ENCODE measurements at places on chromosomes 4 and X.

DNA sequence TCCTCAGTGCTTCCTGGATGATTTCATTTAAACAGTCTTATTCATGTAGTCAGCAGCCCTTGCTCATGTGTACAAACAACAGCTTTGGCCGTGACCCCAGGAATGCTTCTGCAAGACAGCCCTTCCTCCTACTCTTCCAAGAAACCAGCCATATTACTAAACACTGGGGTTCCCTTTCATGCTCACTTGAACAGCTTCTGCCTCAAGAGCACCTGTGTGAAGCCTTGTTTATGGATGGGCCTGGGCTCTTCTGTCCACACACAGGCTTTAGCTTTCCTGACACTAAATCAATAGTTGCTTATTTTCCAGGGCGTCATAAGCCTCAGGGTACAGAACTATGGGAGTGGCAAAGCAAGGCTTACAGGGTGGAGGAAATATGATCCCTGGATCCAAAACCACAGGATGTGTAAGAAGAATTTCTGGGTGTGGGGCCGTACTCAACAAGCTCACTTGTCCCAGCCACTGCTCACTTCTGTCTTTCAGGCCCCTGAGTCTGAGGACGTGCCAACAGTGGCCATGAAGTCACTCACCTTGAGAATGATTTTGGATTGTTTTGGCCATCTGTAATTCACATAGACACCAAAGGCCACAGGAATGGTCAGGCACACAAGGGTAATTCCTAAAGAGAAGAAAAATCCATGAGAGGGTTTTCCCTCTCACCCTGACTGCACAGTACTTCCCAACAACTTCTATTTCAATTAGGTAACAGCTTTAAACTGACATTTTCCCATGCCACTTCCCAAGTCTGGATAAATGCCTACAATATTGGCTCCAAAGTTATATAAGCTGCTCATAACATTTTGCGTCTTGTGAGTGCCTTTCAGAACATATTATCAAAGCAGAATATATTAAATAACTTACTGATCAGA, 17.7 kb downstream of the SLC10A6 start:
- DNase-seq, result no peak

GRCh38 chr4:75891611-75892010, 10.6 kb downstream of the PPEF2 start:
- no peak for DNase-seq

- DNase-seq, result no peak
Observed at GRCh38 chrX:117522725-117523700, 593.6 kb downstream of the KLHL13 start.

- DNase-seq, result peak; percentile 6
Observed at GRCh38 chrX:97401154-97401553, 517.4 kb downstream of the RPA4 start.

GRCh38 chrX:9681422-9681821, 84.2 kb downstream of the GPR143 start:
- no peak for DNase-seq

DNA sequence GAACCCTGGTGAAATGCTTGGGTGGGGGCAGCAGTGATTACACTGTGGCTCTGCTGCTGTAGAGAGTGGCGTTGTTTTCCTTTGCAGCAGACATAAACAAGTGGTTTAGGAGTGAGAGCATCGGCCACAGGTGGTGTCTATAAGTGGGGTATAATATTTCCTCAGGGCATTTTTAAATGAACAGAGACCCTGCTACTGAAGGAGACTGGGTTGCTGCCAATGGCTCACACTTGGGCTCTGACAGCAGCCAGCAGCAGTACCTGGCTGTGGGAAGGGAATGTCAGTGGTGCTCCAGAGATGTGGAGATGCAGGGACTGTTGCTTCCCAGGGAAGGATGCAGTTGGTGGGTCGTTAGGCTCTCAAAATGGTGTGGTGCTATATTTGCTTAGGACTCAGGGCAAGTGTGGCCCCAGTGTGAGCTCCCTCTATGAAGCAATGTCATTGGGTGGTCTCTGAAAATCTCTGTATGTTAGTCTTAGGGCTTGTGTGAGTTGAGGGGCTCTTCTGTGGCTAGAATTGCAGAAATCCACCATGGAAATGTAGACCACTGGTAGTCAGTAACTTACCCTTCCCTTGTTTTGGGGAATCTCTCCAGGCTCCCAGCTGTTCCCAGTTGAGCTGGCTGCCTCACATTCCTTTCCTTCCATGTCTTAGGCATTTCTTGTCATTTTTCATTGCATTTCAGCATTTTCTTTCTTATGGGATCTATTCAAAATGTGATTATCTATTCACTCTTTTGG, 1023.0 kb upstream of the GRID2 start:
- no peak for DNase-seq

DNA sequence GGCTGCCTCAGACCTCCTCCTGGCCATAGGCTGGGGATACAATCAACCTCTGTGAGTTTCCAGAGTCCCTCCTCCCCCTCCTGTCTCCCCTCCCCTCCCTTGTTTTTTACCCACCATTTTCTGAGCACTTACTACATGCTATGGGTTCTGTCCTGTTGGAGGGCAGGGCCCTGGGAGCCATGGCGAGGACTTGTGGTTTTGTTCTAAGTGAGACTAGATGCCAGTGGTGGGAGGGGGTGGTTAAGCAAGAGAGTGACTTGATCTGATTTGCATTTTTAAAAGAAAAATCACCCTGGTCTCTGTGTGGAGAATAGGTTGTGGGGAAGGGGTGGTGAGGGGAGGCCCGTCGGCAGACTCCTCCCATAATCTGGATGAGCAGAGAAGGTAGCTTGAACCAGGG, 39.5 kb downstream of the EFNB1 start:
- no peak for DNase-seq

DNA sequence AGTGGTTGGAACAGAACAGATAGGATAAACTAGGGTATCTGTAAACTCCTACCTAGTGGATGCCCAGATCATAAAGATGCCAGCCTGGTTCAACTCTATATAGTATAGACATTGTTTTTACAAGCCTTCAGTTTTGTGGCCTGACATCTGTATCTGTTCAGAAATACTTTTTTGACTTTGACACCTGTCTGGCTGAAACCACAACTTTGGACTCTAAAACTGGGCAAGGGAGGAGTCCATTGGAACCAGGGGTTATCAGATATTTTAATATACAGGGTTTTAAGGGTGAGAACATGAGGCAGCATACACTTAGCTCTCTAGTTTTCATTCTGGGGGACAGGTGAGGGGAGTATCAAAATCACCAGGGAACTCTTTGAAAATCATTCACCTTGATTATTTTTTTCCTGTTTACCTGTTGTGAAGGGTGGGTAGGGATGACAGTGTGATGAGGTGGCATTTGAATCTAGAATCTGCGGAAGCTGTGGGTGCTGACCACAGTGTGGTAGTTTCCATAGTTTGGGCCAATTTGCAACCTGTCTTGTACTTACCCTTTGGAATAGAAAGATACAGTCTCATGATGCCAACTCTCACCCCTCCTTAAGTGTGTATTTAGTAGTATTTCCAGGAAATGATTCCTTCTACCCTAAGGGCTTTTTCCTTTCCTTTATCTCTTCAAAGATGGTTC, 20.6 kb downstream of the GAB1 start:
- DNase-seq, result no peak

GRCh38 chr4:159048166-159048886, 54.6 kb upstream of the RAPGEF2 start:
- DNase-seq, result no peak

DNA sequence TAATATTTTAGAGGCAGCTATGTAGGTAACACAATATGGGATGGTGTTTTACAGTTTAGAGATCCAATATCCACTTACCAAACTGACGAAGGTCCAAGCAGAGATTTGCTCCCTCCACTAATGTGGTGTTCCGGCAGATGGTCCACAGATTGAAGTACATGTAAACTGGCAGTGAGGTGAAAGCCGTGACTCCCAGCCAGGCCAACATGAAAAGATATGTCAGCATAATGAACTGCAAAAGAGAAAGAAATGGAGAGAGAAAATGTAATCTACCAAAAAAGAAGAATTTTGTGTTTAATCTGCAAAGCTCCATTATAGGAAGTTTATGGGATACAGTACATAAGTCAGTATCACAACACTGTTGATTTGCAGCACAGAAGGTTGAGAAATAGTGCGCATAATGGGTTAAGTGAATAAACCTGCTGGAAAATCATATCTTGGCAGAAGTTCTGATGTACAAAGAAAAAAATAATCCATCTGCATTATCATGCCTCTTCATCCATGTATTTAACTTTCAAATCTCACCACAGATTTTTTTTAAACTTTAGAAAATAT, 160.2 kb downstream of the GPM6A start:
- no peak for DNase-seq

DNA sequence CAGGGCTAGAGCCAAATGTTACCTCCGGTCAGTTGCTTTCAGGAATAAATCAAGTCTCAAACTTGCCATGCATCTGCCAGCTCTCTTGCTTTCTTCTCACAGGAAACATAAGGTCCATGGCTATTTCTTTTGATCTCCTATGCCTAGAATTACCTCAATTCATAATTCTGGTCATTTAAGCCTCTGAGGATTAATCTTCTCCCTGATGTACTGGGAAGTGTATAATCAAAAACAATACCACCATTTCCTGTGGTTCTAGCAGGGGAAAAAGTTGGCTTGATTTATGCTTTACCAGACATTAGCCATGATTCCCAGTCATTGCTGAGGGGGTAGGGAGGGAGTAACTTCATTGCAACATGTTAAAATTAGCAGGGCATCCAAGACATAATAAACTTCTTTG, 268.7 kb upstream of the EMCN start:
- no peak for DNase-seq

GRCh38 chr4:42329421-42329820, 67.9 kb upstream of the SHISA3 start:
- no peak for DNase-seq

DNA sequence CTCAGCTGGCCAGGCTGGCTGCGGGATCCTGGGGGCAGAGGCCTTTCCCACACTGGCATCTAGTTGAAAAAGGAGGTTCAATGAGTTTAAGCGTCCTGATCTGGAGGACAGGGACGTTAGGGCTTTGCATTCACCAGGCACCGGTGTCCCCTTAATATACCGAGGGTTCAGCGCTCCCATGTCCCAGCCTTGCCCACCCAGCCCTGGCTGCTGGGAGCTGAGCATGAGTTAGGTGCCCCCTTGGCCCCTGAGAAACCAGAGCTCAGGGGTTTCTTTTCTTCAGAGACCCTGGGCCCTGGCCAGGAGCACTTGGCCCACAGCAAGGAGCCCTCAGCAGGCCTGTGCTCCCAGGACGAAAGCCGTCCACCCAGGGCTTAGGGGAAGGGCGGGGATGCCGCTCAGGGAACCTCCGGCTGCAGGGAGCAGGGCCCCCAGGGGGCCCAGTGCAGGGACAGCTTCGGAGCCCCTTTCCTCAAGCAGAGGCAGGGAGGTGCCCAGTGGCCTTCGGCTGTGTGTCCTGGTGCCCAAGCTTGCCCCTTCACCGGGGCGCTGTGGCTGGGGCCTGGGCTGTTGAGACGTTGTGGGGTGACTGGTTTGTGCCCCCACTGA, 20.9 kb upstream of the DUSP9 start:
- no peak for DNase-seq

DNA sequence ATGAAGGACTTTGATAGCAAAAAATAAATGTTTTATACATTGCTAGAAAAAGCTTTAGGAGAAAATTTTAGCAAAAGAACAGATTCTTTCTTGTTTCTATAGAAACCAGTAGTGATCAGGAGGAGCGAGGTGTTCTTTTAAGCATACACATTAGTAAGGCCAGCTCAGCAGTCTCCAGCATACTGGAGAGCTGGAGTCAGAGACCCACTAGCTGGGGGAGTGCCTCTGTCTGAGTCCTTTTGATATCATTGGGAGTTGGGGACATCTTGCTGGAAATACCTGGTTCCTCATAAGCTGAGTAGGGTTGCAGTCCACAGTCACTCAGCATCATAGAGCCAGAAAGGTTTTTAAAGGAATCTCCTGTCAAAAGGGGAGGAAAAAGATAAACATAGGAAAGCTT, 67.4 kb downstream of the AFF2 start:
- DNase-seq, result no peak

GRCh38 chrX:112846187-112846586, 5.6 kb upstream of the AMOT start:
- no peak for DNase-seq

DNA sequence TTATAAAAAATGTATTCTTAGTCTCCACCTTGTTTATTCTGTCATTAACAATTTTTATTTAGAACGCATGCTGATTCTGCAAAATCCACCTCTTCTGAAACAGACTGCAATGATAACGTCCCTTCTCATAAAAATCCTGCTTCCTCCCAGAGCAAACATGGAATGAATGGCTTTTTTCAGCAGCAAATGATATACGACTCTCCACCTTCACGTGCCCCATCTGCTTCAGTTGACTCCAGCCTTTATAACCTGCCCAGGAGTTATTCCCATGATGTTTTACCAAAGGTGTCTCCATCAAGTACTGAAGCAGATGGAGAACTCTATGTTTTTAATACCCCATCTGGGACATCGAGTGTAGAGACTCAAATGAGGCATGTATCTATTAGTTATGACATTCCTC, 75.6 kb upstream of the SMARCA5 start:
- no peak for DNase-seq

DNA sequence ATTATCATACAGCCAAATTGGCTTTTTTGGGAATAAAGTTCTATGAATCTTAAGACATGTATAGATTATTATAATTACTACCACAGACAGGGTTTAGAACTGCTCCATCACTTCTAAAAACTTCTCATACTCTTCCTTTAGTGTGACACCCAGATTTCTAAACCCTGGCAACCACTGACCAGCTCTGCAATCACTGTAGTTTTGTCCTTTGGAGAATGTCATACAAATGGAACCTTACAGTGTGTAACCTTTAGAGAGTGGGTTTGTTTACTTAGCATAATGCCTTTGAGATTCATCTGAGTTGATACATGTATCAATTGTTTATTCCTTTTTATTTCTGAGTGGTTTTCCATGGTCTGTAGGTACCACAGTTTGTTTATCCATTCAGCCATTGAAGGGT, 95.0 kb downstream of the TMEM164 start:
- no peak for DNase-seq

- DNase-seq, result no peak
Observed at GRCh38 chrX:153689654-153690465, 2.1 kb downstream of the SLC6A8 start.

DNA sequence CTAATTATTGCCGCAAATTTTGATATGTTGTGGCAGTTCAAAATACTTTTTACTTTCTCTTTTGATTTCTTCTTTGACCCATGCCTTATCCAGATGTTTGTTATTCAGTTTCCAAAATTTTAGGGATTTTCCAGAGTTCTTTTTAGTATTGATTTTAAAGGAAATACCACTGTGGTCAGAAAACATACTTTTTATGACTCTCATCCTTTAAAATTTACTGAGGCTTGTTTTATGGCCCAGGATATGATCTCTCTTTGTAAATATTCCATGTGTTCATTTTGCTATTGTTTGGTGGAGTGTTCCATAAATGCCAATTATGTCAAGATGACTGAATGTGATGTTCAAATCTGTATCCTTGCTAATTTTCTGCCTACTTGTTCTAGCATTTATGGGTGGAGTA, 272.3 kb upstream of the DIPK2B start:
- DNase-seq, result no peak

Data from stimulated activated CD4-positive, alpha-beta T cell treated with anti-CD3 and anti-CD28 coated beads, Interleukin-2, amount 100 ng/mL, for 24 hours (primary cell).